ENCODE measurements at places on chromosomes 7 and 10.
A peak's percentile ranks its signal among the peaks of the same experiment; 100 is the strongest.

GRCh38 chr7:157846271-157846670, 509.5 kb downstream of the DNAJB6 start:
- peak; percentile 57 for DNase-seq

DNA sequence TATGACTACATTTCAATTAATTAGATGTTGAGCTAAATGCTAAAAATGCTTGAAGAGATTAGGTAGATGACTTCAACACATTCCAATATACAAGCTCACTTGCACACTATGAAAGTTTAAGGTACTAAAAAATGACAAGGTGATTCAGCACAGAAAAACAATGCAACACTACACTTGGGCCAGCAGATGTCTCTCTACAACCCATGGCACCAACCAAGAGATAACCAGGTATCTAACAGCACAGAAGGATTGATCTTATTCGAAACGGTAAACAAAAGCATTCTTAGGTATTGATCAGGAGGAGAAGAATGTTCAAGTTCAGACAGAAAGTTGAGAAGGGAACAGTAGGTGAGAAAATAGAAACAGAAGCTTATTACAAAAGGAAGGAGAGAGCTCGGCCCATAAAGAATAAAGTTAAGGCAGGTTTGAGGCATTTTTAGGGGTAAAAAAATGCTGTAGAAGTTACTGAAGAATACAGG, 248.2 kb upstream of the KLF14 start:
- no peak for DNase-seq

DNA sequence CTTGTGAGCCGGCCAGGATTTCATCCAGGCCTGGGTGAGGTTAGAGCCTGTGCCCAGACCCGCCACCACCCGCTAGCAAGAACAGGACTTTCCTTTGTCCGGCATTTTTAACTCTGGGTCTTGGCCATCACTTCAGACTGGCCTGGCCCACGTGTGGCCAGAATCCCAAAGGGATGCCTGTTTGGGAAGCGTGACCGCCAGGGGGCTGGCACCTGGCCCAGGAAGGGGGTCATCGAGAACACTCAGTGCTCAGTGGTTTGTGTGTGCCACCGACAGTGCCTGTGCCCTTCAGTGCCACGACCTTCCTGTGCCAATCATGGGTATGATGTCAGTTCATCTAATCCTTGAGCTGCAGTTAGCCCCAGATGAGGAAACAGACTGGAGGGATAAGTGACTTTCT, 85.0 kb downstream of the ZMIZ1 start:
- DNase-seq: no peak

DNA sequence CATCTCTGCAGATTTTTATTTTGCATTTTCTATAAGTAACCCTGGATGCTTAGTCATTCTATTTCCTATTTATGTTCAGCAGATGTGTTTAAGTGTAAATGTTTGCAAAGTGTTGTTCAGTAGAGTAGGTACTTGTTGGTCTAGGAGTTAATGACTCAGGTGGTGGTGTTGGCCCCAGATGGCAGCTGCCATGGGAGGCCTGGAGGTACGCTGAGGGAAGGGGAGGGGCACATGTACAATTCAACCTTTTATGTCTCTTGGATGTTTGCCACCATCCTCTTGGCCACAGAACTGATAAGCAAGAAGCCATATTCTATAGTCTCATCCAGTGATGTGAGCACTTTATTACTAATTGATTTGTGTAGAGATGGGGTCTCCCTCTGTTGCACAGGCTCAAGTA, 68.1 kb upstream of the SLC39A12 start:
- no peak for DNase-seq

- peak; percentile 77 for DNase-seq
Observed at GRCh38 chr7:97006055-97006815, 882 bp downstream of the DLX6 start.

DNA sequence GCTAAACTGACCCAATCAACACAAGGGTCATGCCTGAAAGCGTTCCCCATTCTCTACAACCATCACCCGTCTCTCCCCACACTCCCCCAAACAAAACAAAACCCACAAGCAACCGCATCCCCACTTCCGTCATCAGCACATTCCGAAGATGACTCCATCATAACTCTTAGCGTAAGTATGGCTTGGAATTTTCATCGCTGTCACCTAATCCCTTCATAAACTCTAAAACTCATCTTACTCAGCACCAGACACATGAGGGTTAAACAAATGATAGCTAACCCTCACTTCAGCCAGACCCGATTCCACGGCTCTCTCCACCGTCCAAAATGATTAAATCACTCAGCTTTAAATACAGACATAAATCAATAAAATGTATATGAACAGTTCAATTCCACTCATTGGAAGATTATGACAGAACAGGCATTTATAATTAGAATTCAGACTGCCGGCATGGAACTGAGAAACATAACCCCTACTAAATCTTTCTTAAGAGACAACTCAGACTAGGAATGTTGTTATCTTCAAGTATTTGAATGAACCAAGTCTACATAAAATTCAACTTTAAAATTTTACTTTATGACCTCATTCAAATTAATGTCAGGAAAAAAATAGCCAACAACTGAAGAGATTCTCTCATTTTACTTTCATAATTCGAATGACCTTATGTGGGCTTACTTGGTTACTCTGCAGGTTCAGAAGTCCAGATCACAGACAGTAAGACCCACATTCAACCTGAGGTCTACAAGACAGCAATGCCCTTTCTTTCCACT, 215.9 kb downstream of the PARD3 start:
- no peak for DNase-seq

All from NCI-H187 (cell line).